ENCODE measurements at places on chromosomes 3 and 15.

- DNase-seq, result no peak
Measured at GRCh38 chr15:43169888-43170287, 15.3 kb upstream of the CCNDBP1 start.

- DNase-seq, result no peak
Measured at GRCh38 chr15:71792521-71792920, 17.8 kb upstream of the NR2E3 start.

- no peak for DNase-seq
Measured at GRCh38 chr3:100032243-100032642, 82.1 kb downstream of the FILIP1L start.

DNA sequence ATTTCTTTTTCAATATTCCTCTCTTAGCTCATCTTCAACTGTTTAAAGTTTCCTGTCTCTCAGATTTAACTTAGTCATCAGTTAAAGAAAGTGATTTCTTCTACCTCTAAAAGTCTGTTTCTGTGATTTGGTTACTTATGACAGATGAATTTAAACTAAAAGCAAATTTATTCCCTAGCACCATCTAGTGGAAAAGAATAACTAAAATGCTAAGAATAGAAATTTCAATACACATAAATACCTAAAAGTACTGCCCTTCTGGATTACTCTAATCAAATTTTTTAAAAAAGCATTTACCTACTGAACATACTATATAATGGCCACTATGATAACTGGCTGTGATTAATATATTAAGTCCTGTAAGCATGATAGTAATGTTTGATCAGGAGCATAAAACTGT is 14.0 kb upstream of the ZCWPW2 start:
- DNase-seq, result no peak

- DNase-seq, result no peak
Measured at GRCh38 chr15:55992769-55993110, 672 bp downstream of the NEDD4 start.

- DNase-seq, result no peak
Measured at GRCh38 chr3:29429055-29429679, 148.3 kb downstream of the RBMS3 start.

DNA sequence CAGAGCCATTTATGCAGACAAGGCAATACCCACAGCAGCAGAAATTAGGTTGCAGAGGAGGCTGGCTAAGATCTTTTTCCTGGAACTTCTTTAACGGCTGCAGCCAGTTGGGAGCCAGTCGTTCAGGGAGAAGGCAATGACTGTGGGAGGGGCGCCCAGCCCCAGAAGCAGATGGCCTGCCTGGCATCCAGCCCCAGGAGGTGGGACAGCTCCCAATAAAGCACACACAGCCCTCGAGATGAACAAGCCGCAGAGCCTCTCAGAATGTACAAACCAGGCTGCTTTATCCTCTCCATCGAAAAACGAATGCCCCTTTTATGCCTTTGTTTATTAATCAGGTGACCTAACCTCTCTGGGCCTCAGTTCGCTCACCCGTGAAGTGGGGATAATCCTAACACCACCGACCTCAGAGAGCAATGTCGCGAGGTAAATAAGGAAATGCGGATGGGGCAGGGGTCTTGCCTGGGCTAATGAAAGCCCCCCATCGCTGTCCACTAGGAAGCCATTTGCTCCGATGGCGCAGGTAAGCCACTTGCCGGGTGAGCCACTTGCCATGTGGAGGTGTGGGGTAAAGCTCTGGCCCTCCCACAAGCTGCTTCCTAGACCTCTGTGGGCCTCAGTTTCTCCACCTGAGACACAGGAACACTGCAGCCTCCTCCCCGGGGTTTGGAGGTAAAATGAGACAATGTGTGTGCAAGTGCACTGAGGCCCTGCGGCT is 35.8 kb downstream of the MGLL start:
- peak; percentile 44 for DNase-seq

DNA sequence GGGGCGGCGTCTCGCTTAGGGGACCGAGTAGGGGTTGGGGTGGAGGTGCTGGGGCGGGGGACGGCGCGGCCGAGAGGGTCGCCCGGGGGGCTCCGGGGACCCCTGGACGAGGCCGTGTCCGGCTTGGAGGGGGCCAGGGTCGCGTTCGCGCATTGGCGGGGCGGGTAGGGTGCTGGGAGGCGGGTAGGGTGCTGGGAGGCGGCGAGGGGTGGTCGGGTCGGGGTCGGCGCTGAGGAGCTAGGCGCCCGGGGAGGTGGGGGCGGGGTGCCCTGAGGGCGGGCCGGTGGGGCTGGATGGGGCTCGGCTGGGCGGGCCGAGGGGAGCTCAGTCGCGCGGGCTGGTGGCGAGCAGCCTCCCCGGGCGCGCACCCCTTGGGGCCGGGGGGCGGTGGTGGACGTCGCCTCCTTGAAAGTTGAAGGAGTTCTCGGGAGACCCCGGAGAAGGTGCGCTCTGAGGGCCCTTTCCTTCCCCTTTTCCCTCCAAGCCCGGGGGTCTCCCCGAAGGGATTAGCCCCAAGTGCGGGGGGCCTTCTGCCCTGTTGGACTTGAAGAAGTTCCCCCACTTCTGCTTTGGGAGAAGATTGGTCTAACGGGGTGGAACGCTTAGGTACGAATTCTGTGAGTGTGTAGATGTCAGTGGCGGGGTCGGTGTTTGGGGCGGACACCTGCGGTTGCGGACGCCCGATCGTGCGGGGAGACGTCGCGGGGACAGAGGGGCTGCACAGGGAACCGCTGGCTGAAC is 543 bp downstream of the MEF2A start:
- DNase-seq, result no peak

DNA sequence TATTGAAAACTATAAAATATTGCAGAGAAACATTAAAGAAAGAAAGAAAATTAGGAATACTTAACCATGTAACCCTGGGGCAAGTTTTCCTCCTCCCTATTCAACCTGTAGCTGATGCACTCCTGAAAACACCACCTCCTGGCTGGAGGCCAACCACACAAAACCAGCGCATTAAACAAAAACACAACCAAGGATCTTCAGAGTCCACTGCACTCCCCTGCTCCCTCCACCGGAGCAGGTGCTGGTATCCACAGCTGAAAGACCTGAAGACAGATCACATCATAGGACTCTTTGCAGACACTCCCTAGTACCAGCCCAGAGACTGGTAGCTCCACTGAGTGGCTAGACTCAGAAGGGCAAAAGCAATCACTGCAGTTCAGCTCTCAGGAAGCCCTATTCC is 13.6 kb upstream of the ADAMTS17 start:
- DNase-seq, result no peak

GRCh38 chr15:41502795-41503668 is 9.4 kb downstream of the ITPKA start:
- no peak for DNase-seq

DNA sequence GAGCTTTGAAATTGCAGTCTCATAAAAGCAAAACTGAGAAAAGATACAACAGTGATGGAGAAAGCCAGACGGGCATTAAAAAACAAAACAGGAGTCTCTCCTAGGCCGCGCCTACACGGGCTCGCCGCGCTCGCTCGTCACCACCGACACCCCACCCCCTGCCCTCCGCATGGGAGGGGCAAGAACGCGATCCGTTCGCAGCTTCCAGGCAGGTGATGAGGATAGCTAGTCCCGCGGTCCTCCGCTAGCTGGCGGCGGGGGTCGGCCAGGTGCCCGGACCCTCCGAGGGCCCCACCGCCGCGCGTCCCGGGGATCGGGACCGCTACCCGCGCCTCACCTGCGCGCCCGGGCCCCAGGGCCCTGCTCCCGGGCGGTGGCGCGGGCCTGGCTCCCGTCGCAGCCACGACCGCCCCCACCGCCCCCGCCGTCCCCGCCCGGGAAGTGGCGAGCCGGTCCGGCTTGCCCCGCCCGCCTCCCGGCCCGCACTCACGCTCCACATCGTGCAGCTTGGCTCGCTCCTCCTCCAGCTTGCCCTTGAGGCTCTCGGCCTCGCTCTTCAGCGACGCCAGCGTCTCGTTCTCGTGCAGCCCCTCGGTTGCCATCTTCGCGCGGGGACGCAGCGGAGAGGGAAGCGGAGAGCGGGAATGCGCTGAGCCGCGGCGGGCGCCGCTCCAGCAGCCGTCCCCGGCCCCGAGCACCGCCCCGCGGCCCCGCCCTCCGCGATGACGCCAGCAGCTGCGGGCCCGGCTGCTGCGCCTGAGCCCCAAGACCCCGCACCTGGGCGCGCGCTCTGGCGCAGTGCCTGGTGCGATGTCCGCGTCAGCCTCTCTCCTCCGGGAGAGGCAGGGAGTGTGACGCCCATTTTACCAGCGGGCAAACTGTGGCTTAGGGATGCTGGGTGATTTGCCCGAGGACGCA is 11.7 kb downstream of the GNB5 start:
- DNase-seq, result peak; percentile 69

DNA sequence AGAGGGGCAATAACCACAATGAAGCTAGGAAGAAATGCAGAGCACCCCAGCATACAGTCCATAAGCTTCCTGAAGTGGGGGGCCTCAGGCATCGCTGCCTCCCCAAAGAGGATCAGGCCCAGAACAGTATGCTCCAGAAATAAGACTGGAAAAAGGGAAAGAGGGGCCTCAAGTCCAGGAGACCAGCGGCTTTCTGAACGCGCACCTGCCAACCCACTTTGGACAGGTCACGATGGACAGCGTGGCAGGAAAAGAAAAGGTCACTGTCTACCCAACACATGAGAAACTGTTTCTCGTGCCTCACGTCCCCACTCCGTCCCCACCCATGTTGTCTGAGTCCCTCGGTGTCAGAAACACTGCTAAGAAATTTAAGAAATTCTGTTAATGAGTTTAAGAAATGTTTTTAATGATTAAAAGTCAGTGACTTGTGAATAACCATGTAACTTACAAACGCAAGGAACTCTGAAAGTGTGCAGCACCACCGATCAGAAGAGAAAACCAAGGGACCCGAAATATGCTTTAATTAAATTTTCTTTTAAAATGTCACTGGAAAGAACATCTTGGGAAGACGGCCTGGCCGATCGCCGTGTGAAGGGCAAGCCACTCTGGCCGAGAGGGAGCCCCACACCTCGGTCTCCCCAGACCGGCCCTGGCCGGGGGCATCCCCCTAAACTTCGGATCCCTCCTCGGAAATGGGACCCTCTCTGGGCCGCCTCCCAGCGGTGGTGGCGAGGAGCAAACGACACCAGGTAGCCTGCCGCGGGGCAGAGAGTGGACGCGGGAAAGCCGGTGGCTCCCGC is 1.7 kb upstream of the PPARG start:
- peak; percentile 5 for DNase-seq

DNA sequence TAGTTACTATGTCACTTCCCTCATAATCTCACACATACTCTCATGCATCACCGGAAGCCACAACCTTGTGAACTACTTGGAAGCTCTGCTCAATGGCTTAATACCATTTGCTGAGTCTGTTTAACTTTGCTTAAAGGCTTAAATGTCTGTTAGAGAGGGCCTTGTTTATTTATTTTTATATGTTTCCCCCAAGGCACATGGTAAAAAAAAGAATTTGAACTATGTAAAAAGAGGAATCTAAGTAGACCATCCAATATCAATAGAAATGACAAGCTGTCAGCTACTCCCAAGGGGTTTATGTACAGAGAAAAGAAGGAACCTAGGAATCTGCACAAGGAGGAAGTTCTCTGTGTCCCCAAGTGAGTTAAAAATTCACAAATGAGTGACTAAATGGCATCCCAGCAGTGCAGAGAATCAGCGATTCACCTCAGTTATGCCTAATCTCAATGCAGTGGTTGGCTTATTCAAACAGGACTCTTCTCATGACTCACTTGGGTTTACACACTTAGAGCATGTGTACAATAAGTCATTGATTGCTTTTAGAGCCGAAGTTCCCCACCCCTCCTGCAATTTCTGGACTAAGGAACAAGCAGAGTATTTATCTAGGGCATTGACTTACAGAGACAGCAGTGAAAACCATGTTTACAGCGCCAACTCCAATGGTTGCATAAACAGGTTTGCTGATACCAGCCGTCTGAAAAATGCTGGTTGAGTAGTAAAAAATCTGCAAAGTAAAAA is 24.4 kb downstream of the SLC2A2 start:
- DNase-seq, result no peak

DNA sequence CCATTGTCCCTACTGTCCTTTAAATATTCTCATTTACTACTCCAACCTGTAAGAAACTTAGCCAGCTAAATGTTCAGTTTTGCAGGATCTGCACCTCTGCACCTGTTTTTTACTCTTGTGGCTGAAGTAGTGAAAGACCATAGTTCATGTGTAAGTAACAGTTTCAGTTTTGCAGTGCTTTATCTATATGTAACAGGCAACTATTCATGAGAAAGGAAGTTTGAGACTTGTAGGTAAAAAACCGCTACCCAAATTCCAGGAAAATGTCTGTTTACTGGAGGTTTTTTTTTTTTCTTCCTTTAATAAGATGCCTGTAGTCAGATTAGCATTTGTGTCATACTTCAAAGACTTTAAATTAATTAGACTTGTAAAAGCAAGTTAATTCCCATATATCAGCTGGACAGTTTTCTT is 25.4 kb upstream of the MBNL1 start:
- DNase-seq, result no peak

DNA sequence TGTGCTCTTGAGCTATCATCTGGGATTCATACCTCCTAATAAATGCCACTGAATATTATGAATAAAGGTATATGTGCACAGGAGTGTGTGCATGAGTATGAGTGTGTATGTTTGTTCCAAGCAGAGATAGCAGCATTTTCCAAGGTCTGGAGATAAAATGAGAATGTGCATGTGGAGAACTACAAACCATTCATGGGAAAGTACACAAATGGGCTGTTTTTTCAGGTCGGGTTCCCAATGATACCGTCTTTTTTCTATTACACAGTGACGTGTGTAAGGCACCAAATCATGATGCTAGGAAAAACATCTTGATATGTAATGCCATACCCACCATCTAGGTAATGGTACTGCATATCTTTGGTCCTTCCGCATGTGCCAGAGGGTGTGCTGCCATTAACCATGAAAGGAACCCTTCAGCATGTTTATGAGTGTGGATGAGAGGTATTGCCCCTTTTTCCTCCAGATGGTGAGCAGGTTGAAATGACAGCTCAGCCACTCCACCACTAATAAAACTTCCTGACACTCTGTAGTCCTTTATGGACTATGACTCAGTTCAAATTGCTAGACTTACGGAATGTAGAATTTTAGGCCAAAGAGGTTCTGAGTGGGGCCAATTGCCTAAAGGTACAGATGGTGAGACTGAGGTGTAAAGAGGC is 36.4 kb upstream of the COPB2 start:
- DNase-seq, result no peak

DNA sequence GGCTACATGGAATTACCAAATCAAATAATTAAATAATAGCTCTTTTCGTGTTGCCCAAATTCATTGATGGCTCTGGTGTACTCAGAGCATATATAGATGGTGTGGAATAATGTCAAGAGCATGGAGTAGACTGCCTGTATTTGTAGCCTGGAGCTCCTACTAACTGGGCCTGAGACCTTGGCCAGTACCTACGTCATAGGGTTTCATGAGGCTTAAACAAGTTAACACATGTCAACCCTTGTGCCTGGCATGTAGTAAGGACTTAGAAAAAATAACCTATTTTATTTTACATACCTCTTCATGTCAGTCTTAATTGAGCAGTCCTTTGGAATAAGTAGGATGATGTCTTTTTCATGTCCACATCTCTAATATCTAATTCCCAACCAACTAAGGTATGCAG is 223.7 kb upstream of the DPH6 start:
- no peak for DNase-seq

DNA sequence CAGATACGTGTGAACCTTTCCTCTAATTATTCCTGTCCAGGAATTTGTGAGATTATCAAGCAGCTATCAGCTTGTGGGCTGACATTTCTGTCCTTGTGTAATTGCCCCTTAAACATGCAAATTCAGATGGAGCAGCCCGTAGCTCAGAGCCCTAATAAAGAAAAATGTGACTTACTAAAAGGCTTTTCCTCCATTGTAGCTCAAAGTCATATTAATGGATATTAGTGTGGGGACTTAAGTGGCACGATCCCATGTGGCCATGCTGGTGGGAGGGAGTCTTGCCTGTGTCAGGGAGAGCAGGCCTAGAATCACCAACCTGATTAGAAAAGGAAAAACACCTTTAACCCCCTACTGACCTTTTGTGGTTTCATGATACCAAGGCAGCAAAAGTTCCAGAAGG is 399.2 kb downstream of the LRTM1 start:
- no peak for DNase-seq
